Activated gamma-delta T cell treated with anti-CD3 and anti-CD28 coated beads, Interleukin-2, amount 50 U/mL, for 16 hours (primary cell): ENCODE measurements at places on chromosomes 6 and 20.

- no peak for DNase-seq
Observed at GRCh38 chr6:54697424-54697823, 149.1 kb upstream of the FAM83B start.

DNA sequence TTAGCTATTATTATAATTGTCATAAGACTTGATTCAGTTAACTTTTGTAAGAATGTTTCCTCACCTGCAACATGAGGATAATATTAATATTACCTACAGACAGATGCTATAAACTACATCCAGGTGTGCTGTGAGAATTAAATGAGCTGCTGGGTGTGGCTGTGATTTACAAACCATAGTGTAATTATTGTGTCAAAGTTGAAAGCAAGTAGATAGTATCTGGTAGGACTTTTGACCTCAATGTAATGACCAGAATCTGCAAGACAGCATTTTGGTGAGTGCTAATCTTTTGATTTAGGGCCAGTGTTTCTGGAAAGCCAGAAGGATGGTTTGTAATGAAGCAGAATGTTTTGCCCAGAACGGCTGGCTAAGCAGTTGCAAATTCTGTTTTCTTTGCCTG is 162.5 kb downstream of the TRMT11 start:
- no peak for DNase-seq

DNA sequence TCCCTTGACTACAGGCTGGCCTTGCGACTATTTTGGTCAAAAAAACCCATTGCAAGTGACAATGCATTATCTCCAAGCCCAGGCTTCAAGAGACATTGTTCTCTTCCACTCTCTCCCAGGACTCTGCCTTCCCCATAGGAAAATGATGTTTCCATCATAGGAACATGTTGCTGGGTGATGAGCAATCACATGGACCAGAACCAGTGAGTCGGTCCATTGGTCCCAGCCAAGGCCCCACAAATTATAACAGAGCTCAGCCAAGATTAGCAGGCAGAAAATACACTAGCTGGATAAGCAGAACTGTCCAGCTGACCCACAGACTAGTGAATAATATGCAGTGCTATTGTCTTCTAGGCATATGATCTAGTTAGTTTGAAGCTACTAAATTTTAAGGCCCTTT is 27.4 kb downstream of the TENT5A start:
- DNase-seq = no peak

- no peak for DNase-seq
Observed at GRCh38 chr6:21164768-21165326, 428.7 kb upstream of the SOX4 start.

DNA sequence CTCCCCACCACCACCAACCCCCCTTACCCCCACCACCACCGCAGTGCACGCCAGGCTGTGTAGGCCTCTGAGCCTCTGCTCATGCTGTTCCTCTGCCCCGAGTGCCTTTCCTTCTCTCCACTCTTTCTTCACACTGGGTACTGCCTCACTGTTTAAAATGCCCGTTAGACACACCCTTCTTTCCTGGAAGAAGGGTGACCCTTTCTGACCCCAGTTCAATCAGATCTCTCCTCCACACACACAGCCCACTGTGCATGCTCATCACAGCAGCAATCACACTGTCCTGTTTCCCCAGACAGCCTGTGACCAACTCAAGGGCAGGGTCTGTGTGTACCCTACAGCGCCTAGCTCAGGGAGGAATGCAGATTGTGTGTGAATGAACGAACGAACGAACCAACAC is 10.0 kb downstream of the TMEM74B start:
- no peak for DNase-seq

- no peak for DNase-seq
Observed at GRCh38 chr6:21586740-21587178, 6.8 kb upstream of the SOX4 start.

DNA sequence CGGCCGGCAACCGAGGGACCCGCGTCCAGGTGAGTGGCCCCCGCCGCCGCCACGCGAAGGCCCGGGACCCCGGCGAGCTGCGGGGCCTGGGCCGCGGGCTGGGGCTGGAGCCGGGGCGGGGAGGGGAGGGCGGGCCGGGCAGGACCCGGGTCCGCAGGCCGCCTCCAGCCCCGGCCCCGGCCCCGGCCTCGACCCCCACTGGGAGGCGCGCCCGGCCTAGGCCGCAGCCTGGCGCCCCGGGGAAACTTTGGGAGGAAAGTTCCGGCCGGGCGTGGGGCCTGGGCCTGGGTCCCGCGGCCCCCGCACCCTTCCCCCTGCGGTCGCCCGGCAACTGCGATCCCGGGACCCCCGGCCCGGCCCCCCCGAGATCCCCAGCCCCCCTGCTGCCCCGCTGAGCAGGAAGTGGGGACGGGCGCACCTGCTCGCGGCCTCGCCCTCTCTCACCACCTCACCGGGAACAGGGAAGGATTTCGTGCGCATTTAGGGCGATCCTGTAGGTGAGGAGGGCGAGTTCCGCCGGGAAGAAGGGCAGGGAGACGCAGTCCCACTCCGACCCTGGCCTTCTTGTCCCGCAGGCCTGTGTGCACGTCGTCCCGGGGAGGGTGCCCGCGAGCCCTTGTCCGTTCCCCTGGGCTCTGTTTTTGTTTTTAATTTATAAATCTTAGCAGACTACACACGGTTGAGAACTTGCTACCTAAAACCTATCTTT is 402 bp downstream of the OSBPL2 start:
- DNase-seq = no peak

GRCh38 chr6:14930366-14930989 is 315.4 kb upstream of the JARID2 start:
- no peak for DNase-seq

DNA sequence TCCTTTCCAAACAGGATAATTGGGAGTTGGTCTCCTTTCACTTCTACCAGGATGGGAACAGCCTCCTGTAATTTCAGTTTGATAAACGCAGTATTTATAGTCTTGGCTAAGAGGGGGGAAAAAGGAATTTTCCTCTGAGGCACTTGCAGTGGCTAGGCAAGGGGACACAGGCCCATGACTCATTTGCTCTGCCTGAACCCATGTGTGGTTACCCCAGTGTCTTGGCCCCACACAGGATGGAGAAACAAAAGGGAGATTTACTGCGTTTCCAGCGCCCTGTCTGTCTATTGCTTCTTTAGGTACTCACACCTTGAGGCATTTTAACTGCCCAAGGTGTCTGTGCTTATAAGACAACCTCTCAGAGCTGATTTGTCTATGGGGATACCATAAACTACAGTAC is 74.8 kb upstream of the NEDD9 start:
- no peak for DNase-seq

DNA sequence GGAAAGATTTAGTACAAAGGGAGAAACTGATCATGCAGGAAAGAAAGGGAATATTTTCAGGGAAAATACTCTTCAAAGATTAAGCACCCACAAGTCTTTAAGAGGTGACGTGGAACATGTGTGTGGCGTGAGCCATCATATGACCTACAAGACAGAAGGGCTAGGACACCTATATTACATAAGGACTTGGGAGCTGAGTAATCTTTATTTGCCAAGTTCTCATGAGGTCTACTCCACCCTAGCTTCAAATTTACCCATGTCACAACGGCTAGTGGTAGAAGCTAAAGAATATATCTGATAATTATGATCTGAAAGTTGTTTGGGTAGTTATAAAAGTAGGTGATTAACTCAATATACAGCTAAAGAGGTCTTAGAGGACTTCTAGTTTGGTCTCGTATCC is 167.8 kb downstream of the GJA10 start:
- DNase-seq = no peak

DNA sequence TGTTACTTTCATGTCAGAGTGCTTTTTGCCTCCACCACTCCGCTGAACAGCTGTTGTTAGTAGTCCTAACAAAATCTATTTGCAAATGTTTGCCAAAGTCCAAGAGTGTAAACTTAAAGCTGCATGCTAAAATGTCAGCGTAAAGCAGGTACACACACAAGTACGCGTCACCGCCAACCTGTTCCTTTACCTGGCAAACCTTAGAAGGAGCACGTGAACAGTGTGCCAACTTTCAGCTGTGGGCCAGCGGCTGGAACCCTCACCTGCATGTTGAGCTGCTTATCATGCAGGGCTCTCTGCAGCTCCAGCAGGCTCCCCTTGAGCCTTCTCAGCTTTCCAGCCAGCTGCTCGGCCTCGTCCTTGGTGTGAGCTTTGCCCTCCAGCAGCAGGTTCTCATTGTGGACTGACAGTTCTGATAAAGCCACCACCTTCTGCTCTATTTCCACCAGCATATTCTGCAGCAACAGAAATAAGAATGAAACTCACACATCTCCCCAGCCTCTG is 359.3 kb downstream of the SYNE1 start:
- no peak for DNase-seq

DNA sequence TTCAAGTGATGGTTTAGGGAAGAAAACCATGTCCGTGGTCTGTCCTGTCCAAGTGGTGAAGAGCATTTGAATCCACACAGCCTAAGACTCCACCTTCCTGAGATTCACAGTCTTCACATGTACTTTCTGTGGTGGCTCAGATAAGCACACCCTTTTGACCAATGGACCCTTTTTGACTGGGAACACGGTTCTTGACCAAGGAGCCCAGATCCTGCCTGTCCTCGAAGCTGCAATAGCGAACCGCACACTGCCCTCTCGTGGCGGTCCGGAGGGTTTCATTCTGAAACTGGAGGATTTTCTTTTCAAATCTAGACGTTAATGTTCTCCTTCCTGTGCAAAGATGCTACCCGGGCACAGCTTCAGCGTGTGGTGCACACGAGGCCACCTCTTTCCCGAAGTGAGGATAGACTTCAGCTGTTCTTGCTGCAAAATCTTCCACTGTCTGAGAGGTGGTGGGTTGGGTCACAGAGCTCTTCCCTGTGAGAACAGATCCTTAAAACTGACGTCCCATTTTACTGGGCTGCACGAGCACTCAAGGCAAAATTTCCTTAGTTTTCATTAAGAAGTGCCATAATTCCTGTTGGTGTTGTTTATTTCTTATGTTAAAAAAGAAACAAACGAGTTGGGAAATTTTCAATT is 90.5 kb downstream of the SYNJ2 start:
- DNase-seq = peak; percentile 45

- DNase-seq = no peak
Observed at GRCh38 chr20:53597030-53597482, 3.4 kb upstream of the ZNF217 start.

DNA sequence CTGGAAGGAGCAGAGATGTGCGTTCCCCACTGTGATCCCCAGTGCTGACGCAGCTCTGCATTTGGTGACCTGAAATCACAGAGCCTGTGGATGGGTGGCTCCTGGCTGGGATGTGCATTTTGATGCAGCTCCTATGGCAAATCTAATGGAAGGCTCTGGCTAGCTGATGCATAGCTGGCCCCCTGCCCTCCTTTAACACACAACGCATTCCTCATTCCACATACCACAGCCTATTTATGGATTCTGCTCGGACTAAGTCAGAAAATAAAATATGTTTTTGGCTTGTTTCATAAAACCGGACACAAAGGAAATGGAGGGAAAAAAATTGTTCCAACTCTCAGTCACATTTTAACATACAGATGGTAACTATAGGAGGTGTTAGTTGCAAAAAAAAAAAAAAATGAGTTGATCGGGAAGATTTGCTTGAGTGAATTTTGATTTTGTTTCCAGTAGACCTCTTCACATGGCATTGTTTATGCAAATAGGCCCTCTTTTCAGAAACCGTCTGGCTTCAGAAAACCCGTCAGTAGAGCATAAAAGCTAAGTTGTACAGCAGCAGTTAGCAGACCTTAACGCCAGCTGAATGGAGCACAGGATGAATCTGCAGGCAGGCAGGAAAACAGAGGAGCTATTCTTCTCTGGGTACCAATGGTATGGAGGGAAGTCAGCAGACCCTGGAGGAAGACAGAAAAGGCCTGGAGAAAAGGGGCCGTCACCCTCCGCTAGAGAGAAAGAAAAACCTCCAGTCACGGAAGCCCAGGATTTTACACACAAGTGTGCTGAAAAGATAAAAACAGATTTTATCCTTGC is 215.4 kb downstream of the HDGFL1 start:
- no peak for DNase-seq

DNA sequence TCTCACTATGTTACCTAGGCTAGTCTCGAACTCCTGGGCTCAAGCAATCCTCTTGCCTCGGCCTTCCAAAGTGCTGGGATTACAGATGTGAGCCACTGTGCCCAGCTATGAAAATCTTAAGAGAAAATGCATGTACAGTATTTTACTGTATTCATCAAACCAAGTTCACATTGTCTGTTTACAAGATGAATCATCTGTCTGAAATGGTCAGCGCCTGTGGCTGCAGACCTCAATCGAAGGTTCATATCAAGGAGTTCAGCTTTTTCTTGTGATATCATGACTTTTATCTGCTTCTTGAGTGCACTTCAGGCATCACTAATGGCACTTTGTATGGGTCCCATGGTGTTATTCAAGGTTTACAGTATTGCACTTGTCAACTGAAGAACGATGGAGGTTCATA is 155.1 kb downstream of the SLC16A10 start:
- no peak for DNase-seq

GRCh38 chr6:52331793-52332457 is 30.0 kb upstream of the PAQR8 start:
- DNase-seq = no peak

GRCh38 chr6:27545271-27546046 is 72.6 kb upstream of the ZNF184 start:
- DNase-seq = no peak

DNA sequence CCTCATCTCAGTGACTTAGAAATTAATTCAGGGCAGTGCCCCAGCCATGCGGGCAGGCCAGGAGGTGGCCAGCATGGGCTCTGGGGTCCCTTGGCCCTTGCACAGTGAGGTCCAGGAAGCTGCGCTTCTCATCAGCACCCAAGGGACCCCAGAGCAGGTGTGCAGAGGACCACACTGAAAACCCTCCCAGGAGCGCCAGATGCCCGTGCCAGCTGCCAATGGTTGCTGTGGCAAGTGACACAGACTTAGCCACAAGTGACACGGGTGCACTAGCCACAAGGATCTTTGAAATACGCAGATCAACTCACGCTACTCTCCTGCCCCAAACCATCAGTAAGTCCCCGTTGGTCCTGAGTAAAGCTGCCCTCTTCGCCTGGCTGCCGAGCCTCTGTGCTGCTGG is 88.1 kb downstream of the ERMARD start:
- DNase-seq = no peak

- DNase-seq = no peak
Observed at GRCh38 chr6:13513626-13514502, 26.5 kb upstream of the GFOD1 start.

- DNase-seq = no peak
Observed at GRCh38 chr6:45658958-45659357, 281.2 kb upstream of the SUPT3H start.

DNA sequence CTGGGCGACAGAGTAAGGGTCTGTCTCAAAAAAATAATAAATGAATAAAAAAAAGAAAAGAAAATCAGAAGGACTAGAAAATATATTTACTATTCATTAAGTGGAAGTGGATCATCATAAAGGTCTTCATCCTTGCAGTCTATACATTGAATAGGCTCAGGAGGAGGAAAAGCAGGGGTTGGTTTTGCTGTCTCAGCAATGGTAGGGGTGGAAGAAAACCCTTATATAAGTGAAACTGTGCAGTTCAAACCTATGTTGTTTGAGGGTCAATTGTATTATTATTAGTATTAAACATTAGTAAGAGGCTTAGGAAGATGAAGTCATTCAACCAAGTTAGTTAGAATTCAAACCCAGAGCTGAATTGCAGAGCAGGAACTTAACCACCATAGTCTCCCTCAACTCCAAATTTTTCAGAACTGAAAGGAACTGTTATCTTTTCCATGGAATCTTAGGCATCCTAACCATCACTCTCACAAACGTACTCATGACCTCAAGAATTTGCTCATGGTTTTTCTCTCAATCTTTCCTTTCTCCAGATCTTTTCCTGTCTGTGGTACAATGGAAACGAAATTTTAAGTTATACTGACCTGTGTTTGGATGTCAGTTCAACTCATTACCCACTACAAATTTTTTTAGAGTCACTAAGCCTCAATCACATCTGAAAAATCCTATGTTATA is 7.7 kb upstream of the SMIM13 start:
- DNase-seq = no peak
